ENCODE measurements at places on chromosomes 6 and 20.

GRCh38 chr6:152399399-152399798 lies 237.8 kb downstream of the SYNE1 start:
- peaks cover 6% of the 10 kb centered on the region for H3K27me3 ChIP-seq
- no peaks in the 10 kb centered on the region for H3K4me1 ChIP-seq
- no peak overlapping the region for H3K4me3 ChIP-seq

- H3K4me1 ChIP-seq = no peaks in the 10 kb centered on the region
- peaks cover 15% of the 10 kb centered on the region for H3K27me3 ChIP-seq
- ATAC-seq = no peak
- H3K27ac ChIP-seq = no peak overlapping the region
- H3K36me3 ChIP-seq = no peaks in the 10 kb centered on the region
- H3K4me3 ChIP-seq = no peak overlapping the region
Measured at GRCh38 chr6:170266061-170266825, 24.6 kb downstream of the DLL1 start.

DNA sequence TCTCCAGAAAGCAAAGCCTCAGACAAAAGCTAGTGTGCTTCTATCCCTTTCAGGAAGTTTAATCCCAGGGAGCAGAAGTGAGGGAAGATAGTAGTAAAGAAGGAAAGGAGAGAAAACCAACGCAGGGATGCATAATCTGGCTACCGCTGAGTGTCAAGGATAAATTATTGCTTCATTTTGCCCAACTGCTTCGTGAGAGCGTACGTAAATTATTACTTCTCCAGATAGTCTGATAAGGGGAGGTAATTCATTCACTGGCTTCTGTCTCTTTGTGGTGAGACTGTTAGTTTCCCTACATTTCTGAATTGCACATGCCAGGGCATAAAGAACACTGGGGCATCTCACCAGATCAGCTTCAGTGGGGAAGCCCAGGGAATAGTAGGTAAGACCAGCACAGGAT lies 539.7 kb downstream of the PHF3 start:
- H3K27ac ChIP-seq = no peak overlapping the region
- no peaks in the 10 kb centered on the region for H3K4me1 ChIP-seq
- H3K27me3 ChIP-seq = no peaks in the 10 kb centered on the region
- H3K36me3 ChIP-seq = no peaks in the 10 kb centered on the region
- ATAC-seq = no peak
- H3K4me3 ChIP-seq = no peak overlapping the region

GRCh38 chr6:43054206-43054943 lies 724 bp upstream of the CUL7 start:
- H3K4me3 ChIP-seq = peak overlapping the region; percentile 90
- peaks cover 32% of the 10 kb centered on the region for H3K4me1 ChIP-seq

DNA sequence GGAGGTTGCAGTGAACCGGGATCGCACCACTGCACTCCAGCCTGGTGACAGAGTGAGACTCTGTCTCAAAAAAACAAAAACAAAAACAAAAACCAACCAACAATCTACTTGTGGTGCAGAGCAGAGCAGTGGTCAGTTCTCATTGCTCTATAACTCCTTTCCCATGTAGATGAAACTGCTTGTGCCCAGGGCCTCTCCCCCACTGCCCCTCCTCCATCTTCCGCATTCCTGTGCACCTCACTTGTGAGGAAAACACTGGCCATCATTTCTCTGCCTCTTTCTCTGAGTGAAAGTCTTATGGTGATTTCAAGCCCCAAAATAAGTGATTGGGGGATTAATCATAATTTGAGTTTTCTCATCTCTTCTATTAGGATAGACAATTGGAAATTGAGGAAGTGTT lies 63.9 kb upstream of the GLP1R start:
- H3K4me1 ChIP-seq = no peaks in the 10 kb centered on the region
- peaks cover 7% of the 10 kb centered on the region for H3K27me3 ChIP-seq

DNA sequence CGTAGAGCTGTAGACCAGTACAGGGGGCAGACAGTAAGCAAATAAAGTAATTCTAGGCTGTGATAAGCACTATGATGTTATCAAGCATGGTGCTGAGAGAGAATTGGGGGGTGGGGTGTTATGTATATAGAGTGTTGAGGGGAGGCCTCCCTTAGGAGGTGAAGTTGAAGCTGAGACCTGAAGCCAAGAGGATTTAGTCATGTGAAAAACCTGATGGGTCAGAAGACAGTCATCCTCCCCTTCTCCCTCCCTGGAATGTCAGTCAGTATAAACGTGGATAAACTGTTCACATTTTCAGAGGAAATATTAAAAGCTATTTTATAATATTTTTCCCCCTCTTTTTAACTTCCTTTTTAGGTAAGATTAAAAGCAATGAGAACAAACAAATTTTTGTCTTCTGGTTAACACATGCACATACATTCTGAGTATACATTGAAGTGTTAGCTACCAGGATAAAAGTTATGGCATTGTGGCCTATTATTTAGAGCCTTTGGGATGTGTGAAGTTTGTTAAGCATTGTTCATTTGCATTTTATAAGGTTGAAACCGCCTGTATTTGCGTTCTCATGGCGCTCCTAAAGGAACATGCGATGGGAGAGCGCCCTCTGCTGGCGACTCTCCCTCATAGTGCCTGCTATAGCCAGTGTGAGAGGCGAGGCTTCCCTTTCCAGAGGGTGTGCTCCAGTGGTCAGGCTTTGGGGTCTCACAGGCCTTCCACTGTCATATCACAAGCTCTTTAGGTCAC lies 35.4 kb upstream of the MAPK13 start:
- peaks cover 40% of the 10 kb centered on the region for H3K36me3 ChIP-seq
- peak; percentile 98 for ATAC-seq
- no peak overlapping the region for H3K4me3 ChIP-seq
- peaks cover 8% of the 10 kb centered on the region for H3K4me1 ChIP-seq
- no peaks in the 10 kb centered on the region for H3K27me3 ChIP-seq
- peak overlapping the region; percentile 58 for H3K27ac ChIP-seq

DNA sequence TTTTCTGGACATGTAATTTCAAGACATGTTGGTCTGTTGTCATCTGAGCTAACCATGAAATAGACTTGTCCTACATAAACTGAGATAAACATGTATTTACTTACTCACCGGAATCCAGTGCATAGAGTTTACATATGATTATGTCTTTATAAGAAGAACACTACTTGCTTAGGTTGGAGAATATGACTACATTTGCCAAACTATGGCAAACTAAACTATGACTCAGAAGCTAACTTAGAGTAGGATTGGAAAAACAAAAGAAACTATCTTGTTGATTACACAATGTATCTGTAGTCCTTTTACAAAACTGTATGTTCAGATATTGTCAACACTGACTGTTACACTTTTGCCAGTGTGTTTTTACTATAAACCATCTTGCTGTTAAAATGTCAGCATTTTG lies 113.3 kb downstream of the CRYBG1 start:
- peak; percentile 87 for ATAC-seq
- peaks cover 4% of the 10 kb centered on the region for H3K27me3 ChIP-seq
- H3K36me3 ChIP-seq = no peaks in the 10 kb centered on the region
- no peak overlapping the region for H3K27ac ChIP-seq
- no peak overlapping the region for H3K4me3 ChIP-seq

GRCh38 chr6:45398075-45398813 lies 20.5 kb upstream of the SUPT3H start:
- ATAC-seq = peak; percentile 89
- H3K27me3 ChIP-seq = no peaks in the 10 kb centered on the region
- H3K4me3 ChIP-seq = no peak overlapping the region

- no peaks in the 10 kb centered on the region for H3K4me1 ChIP-seq
- H3K36me3 ChIP-seq = no peaks in the 10 kb centered on the region
- H3K27ac ChIP-seq = no peak overlapping the region
- no peak for ATAC-seq
Measured at GRCh38 chr6:29506446-29507067, 18.8 kb upstream of the MAS1L start.

DNA sequence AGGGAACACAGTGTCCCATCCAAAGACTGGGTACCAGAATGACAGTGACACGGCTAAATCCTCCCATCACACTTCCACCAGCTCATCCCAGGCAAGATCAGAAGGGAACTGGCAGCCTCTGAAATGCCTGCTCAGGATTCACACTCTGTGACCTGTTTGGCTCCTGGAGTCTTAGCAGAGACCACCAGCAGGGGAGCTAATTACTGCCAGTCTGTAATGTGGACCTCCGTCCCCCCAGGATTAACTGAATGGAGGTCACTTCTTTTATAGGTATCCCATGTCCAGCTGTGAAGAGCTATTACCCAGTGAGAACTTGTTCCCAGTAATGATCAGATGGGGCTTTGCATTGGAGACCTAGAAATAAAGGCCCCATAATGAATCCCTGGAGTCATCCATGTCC lies 45.2 kb downstream of the DEFB114 start:
- no peak overlapping the region for H3K27ac ChIP-seq
- H3K4me1 ChIP-seq = no peaks in the 10 kb centered on the region
- H3K4me3 ChIP-seq = no peak overlapping the region
- no peak for ATAC-seq

DNA sequence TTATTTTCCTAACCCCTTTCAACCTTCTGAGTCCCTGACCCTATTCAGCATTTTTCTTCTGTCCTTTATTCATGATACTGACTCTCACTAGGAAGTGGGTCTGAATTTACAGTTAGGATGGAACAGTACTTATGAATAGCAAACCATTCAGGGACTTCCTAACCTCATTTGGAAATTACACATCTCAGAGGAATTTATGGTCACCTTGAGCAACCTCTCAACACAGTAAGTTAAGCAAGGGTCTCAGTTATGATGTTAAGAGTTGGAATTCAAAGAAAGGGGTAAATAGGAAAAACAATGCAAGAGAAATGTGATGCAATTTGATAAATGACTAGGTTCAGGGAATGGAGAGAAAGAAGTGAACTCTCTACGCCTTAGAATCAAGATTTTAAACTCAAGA lies 97.3 kb downstream of the GPR6 start:
- H3K27ac ChIP-seq = no peak overlapping the region
- H3K4me1 ChIP-seq = no peaks in the 10 kb centered on the region
- no peak for ATAC-seq
- peaks cover 21% of the 10 kb centered on the region for H3K27me3 ChIP-seq
- H3K4me3 ChIP-seq = no peak overlapping the region

- no peak for ATAC-seq
- H3K4me1 ChIP-seq = no peaks in the 10 kb centered on the region
- no peaks in the 10 kb centered on the region for H3K36me3 ChIP-seq
- no peak overlapping the region for H3K4me3 ChIP-seq
- peaks cover under 1% of the 10 kb centered on the region for H3K27me3 ChIP-seq
- H3K27ac ChIP-seq = no peak overlapping the region
Measured at GRCh38 chr6:11526156-11526505, 11.4 kb upstream of the TMEM170B start.

GRCh38 chr6:126102358-126102757 lies 116.0 kb downstream of the TRMT11 start:
- peaks cover 11% of the 10 kb centered on the region for H3K36me3 ChIP-seq
- no peak for ATAC-seq
- no peaks in the 10 kb centered on the region for H3K27me3 ChIP-seq
- no peaks in the 10 kb centered on the region for H3K4me1 ChIP-seq

DNA sequence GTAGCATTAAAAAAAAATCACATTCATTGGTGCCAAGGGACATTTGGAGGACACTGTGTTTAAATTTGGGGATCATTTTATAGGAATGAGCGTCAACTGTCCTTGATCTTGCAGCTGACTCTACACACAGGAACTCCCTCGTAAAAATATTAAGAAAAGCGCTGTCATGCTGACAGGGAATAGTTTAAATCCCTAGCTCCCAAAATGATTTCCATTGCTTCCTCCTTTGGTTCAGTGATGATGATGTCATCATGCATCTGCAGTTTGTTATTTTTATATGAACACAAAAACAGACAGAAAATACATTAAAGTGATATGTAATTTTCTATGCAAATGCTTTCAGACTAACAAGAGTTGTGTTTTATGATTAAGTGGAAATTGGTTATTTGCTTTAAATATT lies 275.6 kb downstream of the BTBD9 start:
- H3K4me3 ChIP-seq = no peak overlapping the region
- ATAC-seq = no peak
- peaks cover 5% of the 10 kb centered on the region for H3K4me1 ChIP-seq
- no peak overlapping the region for H3K27ac ChIP-seq
- H3K36me3 ChIP-seq = no peaks in the 10 kb centered on the region

DNA sequence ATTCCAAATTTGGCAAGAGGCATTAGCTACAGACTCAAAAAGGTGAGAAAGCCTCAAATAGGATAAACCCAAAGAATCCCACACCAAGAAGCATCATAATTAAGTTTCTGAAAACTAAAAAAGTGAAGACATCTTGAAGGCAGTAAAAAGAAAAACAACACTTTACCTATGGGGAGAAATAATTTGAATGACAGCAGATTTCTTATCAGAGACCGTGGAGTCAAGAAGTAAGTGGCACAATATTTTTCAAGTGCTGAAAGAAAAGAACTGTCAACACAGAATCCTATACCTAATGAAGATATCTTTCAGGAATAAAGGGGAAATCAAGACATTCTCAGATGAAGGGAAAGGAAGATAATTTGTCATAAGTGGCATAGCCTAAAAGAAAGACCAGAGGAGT lies 193.3 kb upstream of the CHD6 start:
- no peaks in the 10 kb centered on the region for H3K4me1 ChIP-seq
- H3K27me3 ChIP-seq = peaks cover 8% of the 10 kb centered on the region
- no peak for ATAC-seq
- H3K4me3 ChIP-seq = no peak overlapping the region

DNA sequence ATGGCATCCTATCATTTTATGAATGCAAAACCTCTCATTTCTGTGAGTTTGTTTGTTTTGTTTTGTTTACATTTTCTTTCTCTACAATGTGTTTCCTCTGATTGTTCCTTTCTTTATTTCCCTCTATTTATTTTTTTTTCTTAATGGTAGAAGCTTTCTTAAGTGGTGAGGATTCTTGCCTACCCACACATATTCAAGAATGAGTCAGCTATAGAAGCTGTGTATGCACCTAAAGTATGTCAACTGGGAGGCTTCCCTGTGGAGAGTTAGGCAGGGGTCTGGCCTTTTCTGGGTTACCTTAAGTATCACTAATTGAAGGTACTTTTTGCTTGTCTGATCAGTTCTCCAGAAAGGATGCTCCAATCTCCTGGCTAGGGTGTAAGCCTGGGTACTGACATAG lies 354.0 kb downstream of the ESR1 start:
- H3K4me1 ChIP-seq = peaks cover 24% of the 10 kb centered on the region
- peak; percentile 80 for ATAC-seq
- no peaks in the 10 kb centered on the region for H3K27me3 ChIP-seq
- peak overlapping the region; percentile 67 for H3K4me3 ChIP-seq

DNA sequence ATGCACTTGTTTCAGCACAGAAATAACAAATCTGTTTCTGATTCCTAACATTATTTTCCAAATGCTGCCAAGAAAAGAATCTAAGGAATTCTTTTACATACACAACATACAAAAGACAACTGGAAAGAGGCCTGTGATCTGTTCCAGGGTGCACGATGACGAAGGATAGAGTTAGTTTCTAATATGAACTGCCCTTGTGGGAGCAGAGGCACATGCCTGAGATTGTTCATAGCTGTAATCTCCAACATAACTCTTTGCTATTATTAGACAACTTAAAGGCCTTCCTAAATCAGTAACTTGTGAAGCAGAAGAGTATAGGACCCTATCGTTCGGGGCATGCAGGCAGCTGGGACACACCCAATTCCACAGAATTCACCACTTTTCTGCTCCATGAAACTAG lies 41.2 kb upstream of the NHSL1 start:
- no peak overlapping the region for H3K4me3 ChIP-seq
- peaks cover 24% of the 10 kb centered on the region for H3K27me3 ChIP-seq
- no peak for ATAC-seq
- no peaks in the 10 kb centered on the region for H3K36me3 ChIP-seq
- no peaks in the 10 kb centered on the region for H3K4me1 ChIP-seq

- peaks cover 21% of the 10 kb centered on the region for H3K27me3 ChIP-seq
- H3K36me3 ChIP-seq = no peaks in the 10 kb centered on the region
- no peak overlapping the region for H3K4me3 ChIP-seq
- no peak overlapping the region for H3K27ac ChIP-seq
- no peak for ATAC-seq
- no peaks in the 10 kb centered on the region for H3K4me1 ChIP-seq
Measured at GRCh38 chr20:46128310-46129151, 10.4 kb downstream of the CD40 start.

All from activated T-helper 17 cell treated with anti-CD3 and anti-CD28 coated beads, Interleukin-2, amount 50 U/mL, for 72 hours (primary cell).